ENCODE measurements at places on chromosomes 16 and 17.
A peak's percentile ranks its signal among the peaks of the same experiment; 100 is the strongest.

- no peak for DNase-seq
These were observed 99.9 kb upstream of the LHX1 start for GRCh38 chr17:36837195-36837938.

DNA sequence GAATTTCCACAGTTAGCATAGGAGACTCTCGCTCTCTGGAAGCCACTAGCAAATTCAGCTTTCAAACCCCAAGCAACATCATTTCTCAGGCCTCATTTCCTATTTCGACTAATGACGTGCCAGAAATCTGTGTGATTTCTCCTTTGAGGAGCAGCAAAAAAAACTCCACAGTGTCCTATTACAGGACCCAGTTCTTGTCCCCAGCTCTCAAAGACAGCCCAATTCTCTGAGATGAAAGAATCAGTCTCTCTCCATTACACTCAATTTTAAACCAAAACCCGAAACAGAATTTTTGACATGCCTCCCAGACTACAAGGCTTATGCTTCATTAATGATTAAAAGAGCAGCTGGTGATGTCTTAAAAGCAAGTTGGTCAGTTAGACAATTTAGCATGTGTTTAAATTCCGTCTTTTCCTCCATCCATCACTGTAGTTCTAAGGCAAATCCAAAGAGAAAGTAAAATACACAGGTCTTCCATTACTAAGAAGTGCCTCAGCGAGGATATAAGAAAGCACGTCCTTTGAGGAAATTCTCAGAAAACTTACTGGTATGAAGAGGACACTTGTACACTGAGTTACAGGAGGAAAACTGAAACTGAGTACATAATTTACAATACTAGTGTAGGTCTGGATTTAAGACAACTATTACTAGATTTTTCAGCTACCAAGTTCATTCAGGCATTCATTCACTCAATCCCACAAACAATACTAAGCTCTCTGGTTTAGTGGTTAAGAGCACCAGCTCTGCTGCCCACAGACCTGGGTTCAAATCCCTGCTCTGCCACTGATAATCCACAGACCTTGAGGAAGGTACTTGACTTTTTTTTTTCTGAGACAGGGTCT, 12.5 kb downstream of the TOM1L2 start:
- DNase-seq: no peak

GRCh38 chr17:12963505-12963904, 54.3 kb downstream of the ELAC2 start:
- no peak for DNase-seq

DNA sequence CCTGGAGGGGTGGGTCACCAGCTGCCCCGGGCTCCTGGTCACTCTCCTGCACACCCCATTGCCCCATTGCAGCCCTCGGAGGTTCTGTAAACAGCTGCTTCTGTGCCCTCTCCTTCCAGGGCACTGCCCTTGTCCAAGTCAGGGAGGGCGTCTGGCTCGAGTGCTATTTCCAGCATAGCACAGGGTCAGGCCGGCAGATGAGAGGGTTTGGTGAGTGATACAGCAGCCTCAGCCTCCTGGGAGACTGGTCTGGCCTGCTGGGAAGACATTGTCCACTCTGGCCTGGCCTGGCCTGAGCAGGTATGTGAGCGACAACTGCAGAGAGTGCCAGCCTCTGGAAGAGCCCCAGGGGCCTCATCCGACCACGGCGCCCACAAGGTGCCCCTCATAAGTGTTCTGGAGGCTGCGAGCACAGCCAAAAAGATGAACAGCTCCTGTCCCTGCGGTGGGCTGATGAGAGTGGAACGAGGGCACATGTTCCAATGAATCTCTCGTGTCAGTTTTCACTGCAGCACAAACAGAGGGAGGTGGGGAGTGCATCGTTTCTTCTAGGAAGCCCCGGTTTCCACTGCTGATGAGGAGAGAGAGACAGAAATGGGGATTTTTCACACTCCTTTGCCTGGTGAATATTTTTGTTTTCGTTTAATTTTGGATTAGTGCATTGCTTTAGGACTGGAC, 105.8 kb upstream of the SDK2 start:
- no peak for DNase-seq

DNA sequence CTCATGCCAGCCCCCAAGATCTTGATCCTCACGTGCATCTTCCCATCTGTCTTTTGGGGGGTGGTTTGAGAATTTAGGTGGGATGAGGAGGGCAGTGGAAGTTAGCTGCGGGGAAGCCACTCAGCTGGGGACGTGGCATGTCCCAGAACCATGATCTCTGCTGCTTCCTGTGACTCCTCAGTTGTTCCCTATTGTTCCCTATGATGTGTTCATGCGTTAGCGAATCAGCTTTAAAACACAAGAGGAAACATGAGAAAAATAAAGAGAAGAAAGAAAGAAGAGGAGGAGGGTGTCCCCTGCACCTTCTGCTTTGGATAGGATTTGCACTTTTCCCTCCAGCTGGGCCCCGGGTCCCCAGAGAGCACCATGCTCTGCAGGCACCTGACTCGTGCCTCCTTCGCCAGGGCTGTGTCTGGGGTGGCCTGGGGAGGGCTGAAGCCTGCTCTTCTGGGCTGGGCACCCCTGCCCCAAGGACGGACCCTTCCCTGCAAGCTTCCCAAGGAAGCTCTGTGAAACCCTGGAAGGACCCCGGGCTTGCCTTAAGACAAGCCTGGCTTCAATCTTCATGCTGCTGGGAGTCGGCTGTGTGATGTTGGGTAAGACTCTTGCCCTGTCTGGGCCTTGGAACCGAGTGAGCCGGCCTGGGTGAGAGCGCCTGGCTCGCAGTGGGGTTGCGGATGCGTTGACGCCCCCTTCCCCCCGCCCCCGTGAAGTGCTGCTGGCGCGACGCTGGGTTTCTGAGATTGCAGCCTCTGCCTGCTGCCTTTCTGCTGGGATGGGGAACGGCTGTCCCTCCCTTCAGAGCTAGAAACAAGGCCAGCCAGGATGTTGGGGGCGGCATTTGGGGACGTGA, 62.8 kb upstream of the CIBAR2 start:
- no peak for DNase-seq

DNA sequence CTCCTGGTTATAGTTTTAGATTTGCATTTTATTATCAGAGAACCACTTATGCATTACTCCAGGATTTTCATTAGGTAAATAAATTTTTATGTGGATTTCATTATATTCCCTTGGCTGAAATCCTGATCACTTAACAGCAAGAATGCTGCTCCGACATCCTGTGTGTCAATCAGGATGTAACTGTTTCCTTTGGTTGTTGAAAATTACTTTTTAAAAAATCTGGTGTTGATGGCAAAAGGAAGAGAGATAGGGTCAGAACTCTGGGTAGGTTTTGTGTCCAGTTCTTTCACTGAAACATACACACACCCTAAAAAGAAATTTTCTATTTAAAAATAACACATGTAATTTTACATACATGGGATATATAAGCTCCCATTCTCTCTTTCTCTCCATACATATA, 30.9 kb downstream of the ZNF423 start:
- DNase-seq: no peak

DNA sequence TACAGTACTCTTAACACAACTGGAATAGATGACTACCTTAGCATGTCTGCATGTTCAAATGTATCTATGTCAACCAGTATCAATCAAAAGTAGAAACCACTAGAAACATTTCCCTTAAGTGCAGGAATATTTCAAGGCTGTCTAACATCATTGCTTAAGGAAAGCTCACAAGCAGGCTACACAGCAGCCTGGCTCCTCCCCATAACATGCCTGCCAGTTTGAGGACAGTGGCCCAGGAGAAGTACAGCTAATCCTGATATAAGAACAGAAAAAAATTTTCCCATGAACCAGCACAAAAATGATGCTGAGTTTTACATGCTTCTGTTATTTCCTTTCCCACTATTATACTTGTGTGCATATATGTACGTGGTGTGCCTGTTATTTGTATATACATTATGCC, 175.1 kb downstream of the MYO1D start:
- DNase-seq: no peak

GRCh38 chr16:90018652-90019542, at the start of gene DBNDD1:
Gene DBNDD1, minus strand, starts transcription at chr16:90019456. Its CDS starts 115 bp downstream, at chr16:90019341.
- DNase-seq: no peak

DNA sequence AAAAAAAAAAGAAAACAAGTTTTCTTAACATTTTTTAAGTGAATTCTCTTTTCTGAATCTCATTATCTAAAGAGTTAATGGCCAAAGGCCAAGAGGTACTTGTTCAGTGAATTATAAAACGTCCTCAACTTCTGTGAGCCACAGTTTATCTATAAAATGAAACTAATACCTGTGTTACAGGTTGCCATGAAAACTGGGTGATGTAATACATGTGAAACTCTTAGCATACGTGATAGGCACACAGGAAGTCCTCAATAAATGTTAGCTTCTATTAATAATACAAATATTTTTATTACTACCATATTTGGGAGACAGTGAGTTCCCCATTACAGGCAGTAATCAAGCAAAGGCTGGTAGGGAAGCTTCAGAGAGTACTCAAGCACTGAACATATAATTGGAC, 13.5 kb upstream of the INPP5K start:
- no peak for DNase-seq

DNA sequence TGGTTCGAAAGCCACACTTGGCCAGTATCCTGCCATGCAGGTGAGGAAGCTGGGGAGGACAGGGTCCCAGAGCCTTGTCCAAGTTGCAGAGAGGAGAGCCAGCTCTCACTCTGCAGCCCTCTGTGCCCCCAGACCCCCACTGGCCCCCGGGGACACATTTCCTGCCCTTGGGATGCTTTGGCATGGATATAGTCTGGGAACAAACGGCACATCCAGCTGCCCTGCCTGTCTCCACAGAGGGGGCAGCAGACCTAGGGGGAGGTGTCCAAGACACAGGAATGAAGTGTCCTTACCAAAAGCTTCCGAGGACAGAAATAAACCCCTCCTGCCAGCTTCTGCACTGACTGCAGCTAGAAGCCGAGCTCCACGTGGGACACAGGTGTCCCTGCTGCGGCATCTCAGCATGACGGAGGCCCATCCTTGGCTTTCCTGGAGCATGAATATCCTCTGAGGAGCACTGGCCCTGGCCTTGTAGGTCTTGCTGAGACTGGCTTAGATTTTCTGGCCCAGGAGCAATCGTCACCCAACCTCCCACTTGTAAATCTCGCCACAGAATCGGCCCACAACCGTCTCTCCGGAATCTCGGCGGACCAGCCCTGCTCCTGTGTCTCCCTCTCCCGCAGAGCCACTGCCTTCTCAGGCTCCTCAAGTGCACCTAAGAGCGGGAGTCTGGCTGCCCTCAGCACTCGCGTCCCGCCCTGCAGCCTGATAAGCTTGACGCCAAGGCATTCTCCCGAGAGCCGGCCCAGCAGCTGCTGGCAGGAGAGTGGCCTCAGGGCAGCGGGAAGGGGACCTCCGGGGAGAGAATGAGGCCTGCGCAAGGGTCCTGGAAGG, 1.1 kb upstream of the CAPN15 start:
- no peak for DNase-seq

- no peak for DNase-seq
These were observed 13.9 kb downstream of the BEAN1 start for GRCh38 chr16:66440970-66441369.

- DNase-seq: peak; percentile 52
These were observed 113.2 kb downstream of the PHKB start for GRCh38 chr16:47574091-47575054.

DNA sequence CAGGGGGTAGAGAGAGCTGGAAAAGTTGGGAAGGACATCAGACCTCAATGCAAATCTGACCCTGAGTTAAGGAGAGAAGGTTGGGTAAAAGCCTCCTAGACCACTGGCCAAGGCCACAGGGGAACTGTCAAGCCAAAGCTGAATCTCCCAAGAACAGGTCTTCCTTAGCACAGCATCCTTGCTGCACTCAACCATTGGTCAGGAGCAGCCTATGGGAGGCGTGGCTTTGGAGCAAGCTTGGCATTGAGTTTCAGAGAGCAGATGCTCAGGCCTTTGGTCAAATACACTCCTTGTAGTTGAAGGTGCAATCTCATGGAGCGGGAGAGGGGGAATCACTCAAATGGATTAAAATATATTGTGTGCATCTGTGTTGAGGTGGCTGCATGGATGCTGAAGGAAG, 21.8 kb downstream of the SOX9 start:
- no peak for DNase-seq

DNA sequence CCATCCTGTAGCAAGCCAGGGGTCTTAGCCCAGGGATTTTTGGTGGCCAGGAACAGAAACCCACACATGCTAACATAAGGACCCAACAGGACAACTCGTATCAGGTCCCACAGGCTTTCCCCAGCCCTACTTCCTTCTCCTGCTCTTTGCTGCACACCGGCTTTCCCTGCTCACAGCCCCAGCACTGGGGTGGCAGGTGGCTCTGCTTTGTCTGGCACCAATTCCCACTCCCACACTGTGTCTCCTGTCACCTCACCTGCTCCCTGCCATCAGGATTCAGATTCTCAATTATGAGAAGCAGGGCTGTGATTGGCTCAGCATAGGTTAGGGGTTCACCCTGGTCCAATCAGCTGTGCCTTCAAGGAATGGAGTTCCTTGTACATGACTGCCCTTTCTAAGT, 94.1 kb downstream of the TMEM132E start:
- no peak for DNase-seq

DNA sequence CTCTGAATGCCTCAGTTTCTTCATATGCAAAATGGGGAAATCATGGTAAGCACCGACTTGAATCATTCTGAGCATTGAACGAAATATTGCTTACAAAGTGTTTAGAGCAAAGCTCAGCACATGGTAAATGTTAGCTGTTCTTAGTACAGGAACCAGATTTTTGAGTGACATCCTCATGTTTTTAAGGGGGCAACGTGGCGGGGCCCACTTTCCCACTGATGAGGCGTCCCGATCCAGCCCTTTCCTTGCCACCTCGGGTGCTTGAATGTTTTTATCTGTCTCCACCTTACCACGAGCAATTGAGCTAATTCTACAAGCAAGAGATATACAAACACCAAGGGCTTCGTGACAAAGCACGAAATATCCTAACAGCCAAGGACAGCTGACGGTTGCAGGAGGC, 49.9 kb downstream of the ELAC2 start:
- no peak for DNase-seq

- no peak for DNase-seq
These were observed 599 bp downstream of the RNF112 start for GRCh38 chr17:19411631-19412030.

DNA sequence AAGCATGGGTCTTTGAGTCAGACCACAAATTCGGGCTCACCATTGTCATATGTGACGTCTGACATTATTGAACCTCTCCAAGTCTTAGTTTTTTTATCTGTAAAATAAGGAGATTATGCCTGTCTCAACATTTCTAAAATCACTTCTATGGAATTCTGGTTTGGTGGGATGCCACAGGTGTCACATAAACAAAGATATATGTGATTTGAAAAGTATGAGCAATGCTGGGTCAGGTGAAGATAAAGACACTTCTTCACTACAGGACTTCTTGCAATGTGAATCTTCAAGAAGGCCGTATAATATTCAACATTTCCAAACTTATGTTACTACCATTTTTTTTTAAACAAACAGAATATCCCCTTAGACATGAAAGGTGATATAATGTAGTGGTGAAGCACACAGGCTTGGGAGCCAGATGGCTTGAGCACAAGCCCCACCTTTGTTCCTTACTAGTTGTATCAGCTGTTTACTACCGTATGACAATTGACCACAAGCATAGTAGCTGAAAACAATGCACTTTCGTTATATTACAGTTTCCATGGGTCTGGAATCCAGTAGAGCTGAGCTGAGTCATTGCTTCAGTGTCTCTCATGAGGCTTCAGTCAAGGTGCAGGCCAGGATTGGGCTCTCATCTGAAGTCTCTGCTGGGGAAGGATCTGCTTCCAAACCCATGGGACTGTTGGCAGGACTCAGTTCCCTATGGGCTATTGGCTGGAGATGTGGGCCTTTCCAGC, 87.7 kb downstream of the UTP18 start:
- DNase-seq: no peak
